ENCODE measurements at places on chromosomes 16 and 17.

- DNase-seq: peak; percentile 27
These were observed 1.9 kb upstream of the CPD start for GRCh38 chr17:30376621-30377452.

DNA sequence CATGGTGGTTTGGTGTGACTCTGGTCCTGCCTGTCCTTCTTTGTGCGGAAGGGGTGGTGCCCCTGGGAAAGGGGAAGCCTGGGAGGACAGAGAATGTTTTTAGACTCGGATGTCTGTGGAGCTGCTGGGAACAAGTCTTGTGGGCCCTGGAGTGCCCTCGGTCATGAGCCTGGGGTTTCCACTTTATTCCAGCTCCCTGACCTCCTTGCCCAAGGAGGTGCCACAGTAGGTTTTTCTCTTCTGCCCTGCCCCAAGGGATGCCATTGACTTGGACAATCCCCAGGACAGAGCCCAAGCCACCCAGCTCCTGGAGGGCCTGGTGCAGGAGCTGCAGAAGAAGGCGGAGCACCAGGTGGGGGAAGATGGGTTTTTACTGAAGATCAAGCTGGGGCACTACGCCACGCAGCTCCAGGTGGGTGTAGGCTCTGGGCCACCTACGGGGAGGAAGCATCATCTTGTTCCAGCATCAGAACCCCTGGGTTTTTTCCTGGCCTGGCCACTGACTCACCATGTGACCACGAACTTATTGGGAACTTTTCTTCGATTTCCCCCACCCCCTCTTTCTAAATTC, 1.4 kb downstream of the STAT5A start:
- no peak for DNase-seq

DNA sequence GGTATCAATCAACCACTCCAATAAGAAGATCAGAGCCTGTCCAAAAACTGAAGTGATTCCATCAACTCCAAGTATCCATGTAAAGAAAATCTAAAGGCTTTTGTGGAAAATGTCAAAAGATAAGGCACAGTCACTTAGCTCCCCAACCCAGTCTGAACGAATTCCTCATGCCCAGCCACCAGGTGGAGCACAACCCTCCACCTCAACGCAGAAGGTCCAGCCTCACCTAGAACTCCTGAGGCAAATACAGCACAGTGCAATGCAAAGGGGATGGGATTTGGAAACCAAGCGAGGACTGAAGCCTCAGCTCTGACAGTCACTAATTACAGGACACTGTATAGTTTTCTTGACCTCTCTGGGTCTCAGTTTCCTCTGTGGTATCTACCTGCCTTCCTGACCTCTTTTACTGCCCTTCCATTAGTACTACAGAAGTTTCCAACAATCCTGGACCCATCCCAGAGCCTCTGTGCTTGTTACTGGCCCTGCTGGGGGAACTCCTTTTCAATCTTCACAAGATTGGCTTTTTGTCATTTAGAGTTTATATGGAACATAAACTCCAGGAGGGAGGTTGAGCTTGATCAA, 2.0 kb downstream of the NCBP3 start:
- peak; percentile 58 for DNase-seq

GRCh38 chr16:66959704-66960161, 1.3 kb upstream of the CES3 start:
- DNase-seq: no peak

- DNase-seq: no peak
These were observed 32.4 kb downstream of the HAPSTR1 start for GRCh38 chr16:9123871-9124270.

Data from Jurkat, Clone E6-1 (cell line).